T-cell (primary cell): ENCODE measurements at places on chromosomes 5 and 9.

DNA sequence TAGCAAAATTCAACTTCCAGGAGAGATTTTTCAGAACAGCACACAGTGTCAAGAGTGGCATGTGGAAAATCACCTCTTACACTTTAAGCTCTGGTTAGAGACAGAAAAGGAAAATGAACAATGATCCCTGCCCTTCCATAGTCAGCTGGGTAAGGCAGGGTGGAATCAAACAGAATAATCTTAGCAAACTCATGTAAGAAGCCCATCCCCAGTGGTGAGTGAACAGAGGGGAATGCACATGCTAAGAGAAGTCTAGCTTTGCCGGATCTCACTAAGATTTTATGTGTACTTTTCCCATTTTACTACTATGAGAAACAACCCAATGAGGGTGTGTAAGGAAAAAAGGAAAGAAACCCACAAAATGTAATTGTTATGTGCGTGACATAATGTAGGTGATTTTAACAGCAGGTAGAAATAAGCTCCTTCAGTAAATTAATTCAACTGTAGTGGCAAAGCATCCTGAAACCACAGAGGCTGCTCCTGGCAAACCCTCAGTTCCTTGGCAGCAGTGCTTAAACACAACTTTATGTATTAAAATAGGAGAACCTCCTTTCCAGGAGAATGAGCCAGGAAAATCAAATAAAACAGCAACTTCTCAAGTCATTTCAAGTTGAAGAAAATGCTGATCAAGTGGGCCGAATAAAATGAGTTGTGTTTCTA, 366.0 kb upstream of the TRPC7 start:
- no peak overlapping the region for H3K4me3 ChIP-seq
- no peak for DNase-seq
- H3K27ac ChIP-seq = no peak overlapping the region
- H3K4me1 ChIP-seq = no peaks in the 10 kb centered on the region
- no peaks in the 10 kb centered on the region for H3K36me3 ChIP-seq
- H3K27me3 ChIP-seq = no peaks in the 10 kb centered on the region

DNA sequence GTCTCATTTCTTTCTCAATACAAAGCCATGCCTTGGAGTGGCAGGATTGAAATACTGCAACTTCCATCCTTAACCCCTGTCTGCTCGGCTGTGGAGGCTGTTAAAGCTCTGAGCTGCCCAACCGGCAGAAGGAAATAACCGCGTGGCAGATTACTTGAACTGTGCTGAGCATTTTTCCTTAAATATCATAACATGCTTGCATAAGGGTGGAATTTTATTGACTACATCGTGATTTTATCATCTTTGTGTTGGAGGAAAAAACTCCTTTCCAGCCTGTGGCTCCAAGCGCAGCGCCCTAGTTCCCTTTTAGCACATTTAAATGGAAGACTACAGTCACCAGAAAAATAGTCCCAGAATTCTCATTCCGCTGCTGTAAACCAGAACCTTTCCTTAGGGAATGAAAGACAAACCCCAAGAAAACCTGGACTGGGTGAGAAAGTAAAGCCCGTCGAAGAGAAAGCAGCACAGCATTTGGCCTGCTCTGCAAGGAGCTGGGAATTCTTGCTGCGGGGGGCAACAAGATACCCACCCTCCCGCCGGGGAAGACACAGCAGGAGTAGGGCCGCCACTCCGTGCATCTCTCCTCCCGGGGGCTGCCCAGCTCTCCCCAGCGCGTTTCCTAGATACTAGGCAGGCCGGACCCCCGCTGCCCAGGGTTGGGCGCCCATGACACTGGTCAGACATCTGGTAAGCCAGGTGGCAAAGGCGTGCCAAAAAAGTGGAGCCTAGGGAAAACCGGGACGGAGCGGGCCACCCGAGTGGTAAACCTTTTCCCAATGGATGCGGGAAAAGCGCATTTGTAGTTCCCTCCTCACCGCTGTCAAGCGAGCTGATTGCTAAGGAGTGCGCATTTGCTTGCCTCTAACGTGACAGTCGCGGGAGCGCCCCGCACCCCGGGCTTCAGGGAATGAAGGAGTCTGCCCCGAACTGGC, 1.3 kb downstream of the SHC3 start:
- H3K27me3 ChIP-seq = peaks cover 48% of the 10 kb centered on the region
- H3K27ac ChIP-seq = no peak overlapping the region
- H3K4me3 ChIP-seq = no peak overlapping the region
- peaks cover 6% of the 10 kb centered on the region for H3K4me1 ChIP-seq

- no peaks in the 10 kb centered on the region for H3K27me3 ChIP-seq
- H3K36me3 ChIP-seq = no peaks in the 10 kb centered on the region
- no peak for DNase-seq
Observed at GRCh38 chr9:114655689-114656088, 1.9 kb downstream of the TEX53 start.

DNA sequence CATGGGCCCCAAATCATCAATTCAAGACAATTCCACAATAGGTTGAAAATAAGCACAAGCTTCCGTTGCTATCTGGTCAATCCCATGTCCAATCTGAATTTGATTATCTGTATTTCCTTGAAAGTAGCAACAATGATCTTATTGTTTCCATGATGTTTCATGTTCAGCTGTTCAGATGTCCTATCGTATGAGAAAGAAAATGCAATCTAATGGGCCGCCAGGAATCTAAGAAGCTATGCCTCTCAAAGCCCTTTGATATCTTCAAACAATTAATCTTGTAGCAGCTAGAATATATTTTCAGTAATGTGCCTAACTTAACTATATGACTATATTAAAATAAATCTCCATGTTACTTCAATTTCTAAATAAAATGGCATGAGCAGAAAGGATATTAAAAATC, 32.1 kb upstream of the ALDOB start:
- no peak overlapping the region for H3K4me3 ChIP-seq
- no peak overlapping the region for H3K27ac ChIP-seq
- DNase-seq = no peak
- H3K27me3 ChIP-seq = peaks cover 2% of the 10 kb centered on the region
- H3K4me1 ChIP-seq = no peaks in the 10 kb centered on the region
- H3K36me3 ChIP-seq = no peaks in the 10 kb centered on the region

GRCh38 chr5:68554571-68555279, 339.2 kb downstream of the PIK3R1 start:
- H3K36me3 ChIP-seq = no peaks in the 10 kb centered on the region
- H3K27ac ChIP-seq = no peak overlapping the region
- H3K4me1 ChIP-seq = no peaks in the 10 kb centered on the region

- H3K27me3 ChIP-seq = no peaks in the 10 kb centered on the region
- DNase-seq = no peak
- H3K4me3 ChIP-seq = no peak overlapping the region
- H3K27ac ChIP-seq = no peak overlapping the region
- H3K36me3 ChIP-seq = no peaks in the 10 kb centered on the region
- no peaks in the 10 kb centered on the region for H3K4me1 ChIP-seq
Observed at GRCh38 chr5:79206541-79206940, 29.4 kb upstream of the JMY start.

DNA sequence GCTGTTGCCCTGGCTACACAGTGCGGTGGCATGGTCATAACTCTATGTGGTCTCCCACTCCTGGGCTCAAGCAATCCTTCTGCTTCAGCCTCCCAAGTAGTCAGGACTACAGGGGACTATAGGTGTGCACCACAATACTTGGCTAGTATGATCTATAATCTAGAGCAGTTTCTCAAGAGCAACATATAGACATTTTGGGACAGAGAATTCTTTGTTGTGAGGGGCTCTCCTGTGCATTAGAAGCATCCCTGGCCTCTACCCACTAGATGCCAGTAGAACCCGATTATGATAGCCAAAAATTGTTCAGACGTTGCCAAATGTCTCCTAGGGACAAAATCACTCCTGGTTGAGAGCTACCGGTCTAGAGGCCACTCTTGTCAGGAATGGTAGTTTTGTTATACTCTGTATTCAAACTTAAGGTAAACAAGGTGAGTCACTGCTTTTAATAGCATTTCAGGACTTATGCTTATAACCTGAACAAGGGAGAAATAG, 7.2 kb downstream of the ANKHD1 start:
- H3K27ac ChIP-seq = no peak overlapping the region
- H3K27me3 ChIP-seq = no peaks in the 10 kb centered on the region
- H3K4me1 ChIP-seq = peaks cover 40% of the 10 kb centered on the region
- no peak overlapping the region for H3K4me3 ChIP-seq
- no peak for DNase-seq

DNA sequence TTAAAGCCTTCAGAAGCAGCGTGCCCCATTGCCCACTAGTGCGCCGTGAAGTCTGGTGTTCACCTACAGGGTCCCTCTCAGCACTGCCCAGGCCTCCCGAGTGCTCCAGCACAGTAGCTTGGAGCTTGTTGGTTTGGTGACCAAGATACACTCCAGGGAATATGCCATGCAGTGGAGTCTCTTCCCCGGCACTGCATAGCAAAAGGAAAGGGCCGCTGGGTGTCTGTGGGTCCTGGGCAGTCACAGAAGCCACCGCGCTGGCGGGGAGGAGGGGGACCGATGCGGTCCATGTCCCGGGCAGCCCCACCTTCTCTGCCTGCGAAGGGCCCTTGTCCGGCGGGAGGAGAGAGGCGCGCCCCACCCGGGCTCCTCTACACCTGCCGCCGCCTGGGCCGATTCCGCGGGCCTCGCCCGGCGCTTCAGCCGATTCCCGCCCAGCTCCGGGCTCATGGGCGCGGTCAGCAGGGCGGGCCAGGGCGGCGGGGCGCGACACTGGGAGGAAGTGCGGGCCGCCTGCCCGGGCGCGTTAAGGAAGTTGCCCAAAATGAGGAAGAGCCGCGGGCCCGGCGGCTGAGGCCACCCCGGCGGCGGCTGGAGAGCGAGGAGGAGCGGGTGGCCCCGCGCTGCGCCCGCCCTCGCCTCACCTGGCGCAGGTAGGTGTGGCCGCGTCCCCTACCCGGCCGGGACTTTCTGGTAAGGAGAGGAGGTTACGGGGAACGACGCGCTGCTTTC, at the start of gene SYK:
SYK (plus strand) TSS at position 579 of the 732 bp plus-strand sequence. CDS start 42,080 bp downstream, outside the sequence.
- H3K27me3 ChIP-seq = peaks cover 15% of the 10 kb centered on the region
- no peaks in the 10 kb centered on the region for H3K4me1 ChIP-seq
- H3K27ac ChIP-seq = no peak within 1 kb of the TSS
- no peak for DNase-seq
- no peaks in the 10 kb centered on the region for H3K36me3 ChIP-seq

- no peak overlapping the region for H3K27ac ChIP-seq
- H3K4me3 ChIP-seq = no peak overlapping the region
- DNase-seq = no peak
- no peaks in the 10 kb centered on the region for H3K4me1 ChIP-seq
- no peaks in the 10 kb centered on the region for H3K27me3 ChIP-seq
Observed at GRCh38 chr5:100691548-100691947, 156.4 kb downstream of the FAM174A start.

DNA sequence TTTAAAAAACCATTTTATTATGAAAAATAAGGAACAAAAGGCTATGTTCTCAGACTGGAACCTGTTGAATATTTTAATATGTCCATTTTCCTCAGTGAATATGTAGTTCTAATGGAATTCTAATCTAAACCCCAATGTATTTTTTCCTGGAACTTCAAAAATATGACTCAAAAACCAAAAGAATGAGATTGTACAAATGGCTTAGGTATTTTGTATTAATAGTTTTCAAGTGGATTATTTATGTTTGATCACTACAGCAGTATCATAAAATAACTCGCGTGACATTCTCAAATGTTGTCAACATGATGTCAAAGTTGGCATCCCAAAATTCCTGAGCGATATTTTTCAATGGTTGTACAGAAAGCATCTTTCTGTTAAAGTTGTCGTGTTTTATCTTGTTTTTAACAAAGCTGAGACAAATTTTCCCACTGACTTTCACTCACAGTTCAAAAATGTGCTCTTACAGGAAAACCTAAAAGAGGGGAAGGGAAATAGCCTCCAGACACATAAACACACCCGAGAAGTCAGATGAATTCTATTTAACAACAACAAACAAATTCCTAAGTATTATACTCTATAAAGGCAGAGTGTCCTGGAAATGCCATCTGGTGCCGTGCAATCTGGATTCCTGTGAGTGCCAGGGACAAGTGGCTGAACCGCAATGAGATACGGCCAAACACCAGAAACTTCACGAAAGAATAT, 68.1 kb upstream of the TAS2R1 start:
- DNase-seq = no peak
- no peak overlapping the region for H3K27ac ChIP-seq

GRCh38 chr5:169758886-169759285, 121.8 kb downstream of the DOCK2 start:
- no peak for DNase-seq
- H3K36me3 ChIP-seq = peaks cover 67% of the 10 kb centered on the region
- no peaks in the 10 kb centered on the region for H3K27me3 ChIP-seq
- H3K4me1 ChIP-seq = no peaks in the 10 kb centered on the region
- no peak overlapping the region for H3K27ac ChIP-seq

- no peak overlapping the region for H3K4me3 ChIP-seq
- no peak for DNase-seq
- H3K27me3 ChIP-seq = peaks cover 5% of the 10 kb centered on the region
- no peak overlapping the region for H3K27ac ChIP-seq
- no peaks in the 10 kb centered on the region for H3K36me3 ChIP-seq
- no peaks in the 10 kb centered on the region for H3K4me1 ChIP-seq
Observed at GRCh38 chr9:109307380-109308240, 13.2 kb downstream of the EPB41L4B start.

DNA sequence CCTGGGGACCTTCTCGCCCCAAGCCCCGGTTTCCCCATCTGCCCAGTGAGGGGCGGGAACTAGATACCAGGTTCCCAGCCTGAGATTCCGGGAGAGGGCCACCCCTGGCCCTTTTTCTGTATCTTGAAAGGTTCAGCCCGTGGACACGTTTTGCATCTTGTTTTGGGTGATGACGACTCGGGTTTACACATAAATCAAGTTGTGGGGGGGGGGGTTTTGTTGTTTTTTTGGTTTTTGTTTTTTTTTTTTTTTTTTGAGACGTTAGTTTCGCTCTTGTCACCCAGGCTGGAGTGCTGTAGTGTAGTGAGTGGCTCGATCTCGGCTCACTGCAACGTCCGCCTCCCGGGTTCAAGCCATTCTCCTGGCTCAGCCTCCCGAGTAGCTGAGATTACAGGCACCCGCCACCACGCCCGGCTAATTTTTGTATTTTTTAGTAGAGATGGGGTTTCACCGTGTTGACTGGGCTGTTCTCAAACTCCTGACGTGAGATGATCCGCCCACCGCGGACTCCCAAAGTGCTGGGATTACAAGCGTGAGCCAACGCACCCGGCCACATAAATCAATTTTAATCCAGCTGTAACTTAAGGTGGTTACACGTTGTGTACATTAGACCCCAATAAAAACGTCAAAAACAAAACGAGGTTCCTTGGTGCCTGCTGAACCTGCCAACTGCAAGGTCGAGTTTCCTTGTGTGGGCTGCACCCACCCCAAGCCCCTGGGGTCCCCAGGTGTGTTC, 1.1 kb upstream of the BRD3 start:
- no peaks in the 10 kb centered on the region for H3K27me3 ChIP-seq
- peak overlapping the region; percentile 82 for H3K4me3 ChIP-seq
- peaks cover 40% of the 10 kb centered on the region for H3K4me1 ChIP-seq
- H3K27ac ChIP-seq = peak overlapping the region; percentile 88

DNA sequence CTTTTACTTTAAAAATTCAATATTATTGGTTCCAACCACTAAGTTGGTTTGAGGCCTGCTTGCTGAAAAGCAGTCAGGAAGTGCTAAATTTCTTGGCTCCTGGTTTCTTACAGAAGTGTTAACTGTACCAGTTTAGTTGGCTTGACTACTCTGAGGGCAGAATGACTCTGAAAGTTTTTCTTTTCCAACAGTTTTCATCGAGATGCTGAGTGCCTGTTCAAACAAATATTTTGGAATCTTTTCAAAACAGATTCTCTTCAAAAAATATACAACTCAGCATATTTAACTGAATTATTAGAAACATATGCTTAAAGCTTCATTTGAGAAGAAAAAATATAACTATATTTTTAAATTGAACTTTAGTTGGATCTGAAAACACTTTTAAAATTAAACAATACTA, 37.0 kb downstream of the SLC38A9 start:
- no peaks in the 10 kb centered on the region for H3K27me3 ChIP-seq
- H3K4me1 ChIP-seq = peaks cover 2% of the 10 kb centered on the region
- no peak overlapping the region for H3K4me3 ChIP-seq
- H3K36me3 ChIP-seq = peaks cover 3% of the 10 kb centered on the region

- no peaks in the 10 kb centered on the region for H3K27me3 ChIP-seq
- H3K27ac ChIP-seq = no peak overlapping the region
- no peaks in the 10 kb centered on the region for H3K4me1 ChIP-seq
- no peaks in the 10 kb centered on the region for H3K36me3 ChIP-seq
Observed at GRCh38 chr9:19203058-19203457, 27.4 kb upstream of the DENND4C start.
